ENCODE measurements at places on chromosomes 11 and 22.
A peak's percentile ranks its signal among the peaks of the same experiment; 100 is the strongest.

DNA sequence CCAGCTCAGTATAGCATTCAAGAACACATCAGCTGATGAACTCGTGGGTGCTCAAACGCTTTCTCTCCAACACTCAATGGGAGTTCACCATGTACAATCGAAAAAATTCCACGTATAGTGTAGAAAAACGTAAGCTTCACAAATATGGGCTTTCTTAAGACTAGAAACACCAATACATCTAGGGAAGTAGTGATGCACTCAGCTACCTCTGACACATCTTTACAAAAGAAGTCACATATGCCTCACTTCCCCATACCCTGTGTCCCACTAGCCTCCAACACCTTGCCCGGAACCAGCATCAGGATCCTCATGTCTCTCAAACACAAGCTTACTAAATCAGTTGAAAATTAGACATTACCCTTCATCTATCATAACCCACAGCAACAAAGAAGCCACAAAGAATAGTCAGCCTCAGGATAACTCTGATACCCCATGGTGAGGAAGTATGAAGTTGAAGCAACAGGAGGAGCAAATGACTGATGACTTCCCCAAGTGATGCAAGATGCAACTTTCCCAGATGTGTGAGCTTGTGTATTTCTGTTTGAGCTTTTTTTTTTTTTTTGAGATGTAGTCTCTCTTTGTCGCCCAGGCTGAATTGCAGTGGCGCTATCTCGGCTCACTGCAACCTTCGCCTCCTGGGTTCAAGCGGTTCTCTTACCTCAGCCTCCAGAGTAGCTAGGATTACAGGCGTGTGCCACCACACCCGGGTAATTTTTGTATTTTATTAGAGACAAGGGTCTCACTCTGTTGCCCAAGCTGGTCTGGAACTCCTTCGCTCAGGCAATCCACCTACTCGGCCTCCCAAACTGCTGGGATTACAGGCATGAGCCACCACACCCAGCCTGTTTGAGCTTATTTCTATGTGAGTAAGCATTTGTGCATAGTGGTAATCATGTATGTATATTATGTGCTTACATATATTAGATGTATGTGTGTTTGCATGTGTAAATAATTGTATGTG lies 8.5 kb upstream of the DENND5A start:
- no peak for DNase-seq

DNA sequence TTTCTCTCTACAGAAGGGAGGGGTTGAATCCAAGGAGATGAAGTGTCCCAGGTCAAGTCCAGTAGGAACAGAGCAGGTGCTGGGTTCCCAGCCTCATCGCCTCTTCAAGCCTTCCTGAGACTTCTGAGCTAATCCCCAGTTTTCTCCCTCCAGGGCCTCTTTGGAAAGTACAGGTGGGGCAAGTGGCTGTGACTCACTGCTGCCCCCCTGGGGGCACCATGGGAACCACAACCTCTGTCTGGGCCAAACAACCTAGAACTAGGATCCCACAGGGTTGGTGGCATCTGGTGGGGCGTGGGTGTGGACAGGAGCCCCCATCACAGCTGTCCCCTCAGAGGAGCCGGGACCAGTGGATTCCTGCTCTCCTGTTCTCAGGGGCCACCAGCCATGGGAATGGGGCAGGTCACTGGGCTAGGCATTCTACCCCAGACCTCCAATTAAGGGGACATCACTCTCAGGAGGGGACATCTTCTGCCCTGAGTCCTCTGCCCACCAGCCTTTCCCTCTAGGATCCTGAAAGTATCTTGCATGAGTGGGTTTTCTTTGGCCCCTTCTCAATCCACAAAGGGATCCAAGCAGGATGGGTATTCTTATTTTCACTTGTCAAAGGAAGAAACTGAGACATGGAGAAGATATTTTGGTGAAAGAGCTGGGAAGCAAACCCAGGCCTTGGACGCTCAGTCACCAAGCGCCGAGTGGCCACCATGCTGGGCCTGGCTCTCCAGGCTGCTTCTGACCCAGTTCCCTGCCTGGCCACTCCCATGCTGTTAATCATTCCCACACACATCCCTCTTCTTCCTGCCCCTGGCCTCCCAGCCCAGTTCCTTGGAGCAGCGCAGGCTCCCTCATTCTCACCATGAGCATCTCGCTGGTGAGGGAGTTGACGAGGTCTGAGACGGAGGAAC lies 23.8 kb downstream of the LRRC10B start:
- DNase-seq: peak; percentile 10

GRCh38 chr22:45526768-45527360 lies 24.2 kb downstream of the FBLN1 start:
- DNase-seq: no peak

DNA sequence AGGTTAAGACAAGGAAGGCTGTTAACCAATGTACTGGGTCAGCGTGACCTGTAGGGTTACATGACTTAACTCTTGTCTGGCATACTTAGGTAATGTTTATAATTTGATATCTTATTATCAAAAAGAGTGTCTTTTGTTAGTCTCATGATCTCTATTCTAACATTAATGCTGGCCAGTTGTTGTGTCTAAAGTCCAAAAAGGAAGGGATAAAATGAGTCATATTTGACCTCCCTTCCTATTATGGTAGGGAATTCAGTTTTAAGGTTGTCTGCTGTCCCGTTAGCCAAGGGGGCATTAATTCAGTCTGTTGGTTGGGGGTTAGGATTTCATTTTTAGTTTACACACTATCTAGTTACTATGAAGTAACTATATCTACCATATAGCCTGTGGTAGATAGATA lies 364.0 kb downstream of the GRM5 start:
- no peak for DNase-seq

GRCh38 chr11:3932698-3933097 lies 77.2 kb downstream of the STIM1 start:
- no peak for DNase-seq

GRCh38 chr11:109443052-109443451 lies 21.1 kb downstream of the C11orf87 start:
- no peak for DNase-seq

DNA sequence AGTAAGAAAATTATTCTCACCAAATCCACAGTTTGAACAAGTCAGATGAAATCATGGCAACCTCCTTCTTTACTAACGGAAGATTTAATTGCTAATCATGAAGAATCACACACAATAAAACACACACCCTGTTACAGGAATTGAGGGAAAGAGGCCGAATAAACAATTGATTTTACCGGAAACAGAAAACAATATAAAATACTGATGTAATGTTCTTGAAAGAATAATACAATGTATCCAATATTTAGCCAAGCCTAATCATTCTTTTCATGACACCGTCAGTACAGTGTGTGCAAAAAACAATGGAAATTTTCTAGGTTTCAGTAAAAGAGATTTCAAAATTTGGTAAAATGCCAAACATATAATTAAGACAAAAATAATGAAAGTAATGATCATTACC lies 23.4 kb downstream of the ASRGL1 start:
- DNase-seq: no peak

- DNase-seq: no peak
Observed at GRCh38 chr22:46064228-46064965, 85.9 kb upstream of the PPARA start.

DNA sequence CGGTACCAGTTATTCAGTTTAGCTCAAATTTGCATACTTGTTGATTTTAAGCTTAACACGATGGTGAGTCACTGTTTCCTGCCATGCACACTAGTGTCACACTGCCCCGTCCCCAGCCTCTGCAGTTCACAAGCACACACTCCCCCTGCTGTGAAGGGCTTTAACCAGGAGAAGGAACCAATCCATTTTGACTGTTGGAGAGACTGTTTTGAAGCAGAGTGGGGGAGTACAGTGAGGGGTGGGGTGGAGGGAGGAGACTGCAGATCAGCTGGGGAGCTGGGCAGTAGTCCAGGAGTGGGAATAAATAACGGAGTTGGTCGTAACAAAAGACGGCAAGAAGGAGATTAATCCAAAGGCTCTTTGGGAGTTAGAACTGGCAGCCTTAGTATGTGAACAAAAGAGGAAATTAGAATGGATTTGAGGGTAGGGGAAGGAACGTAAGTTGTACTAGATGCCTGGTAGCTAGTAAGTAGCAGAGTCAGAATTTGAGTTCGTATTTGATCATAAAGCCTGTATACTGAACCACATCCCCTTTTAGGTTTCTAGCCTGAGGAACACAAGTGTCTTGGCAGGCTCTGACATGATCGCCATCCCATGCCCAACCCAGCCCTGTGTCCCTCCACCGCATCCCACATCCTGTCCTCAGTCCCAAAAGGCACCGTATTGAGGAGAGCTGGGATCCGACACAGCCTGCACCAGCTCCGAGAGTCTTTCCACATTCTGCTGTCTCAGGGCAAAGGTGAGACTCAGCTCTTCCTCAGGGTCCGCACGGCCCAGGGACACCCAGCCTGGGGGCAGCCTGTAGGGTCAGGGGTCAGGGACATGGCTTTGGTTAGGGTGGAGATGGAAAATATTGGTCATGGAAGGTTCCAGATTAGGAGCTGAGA lies 862 bp downstream of the TPP1 start:
- peak; percentile 31 for DNase-seq

- DNase-seq: no peak
Observed at GRCh38 chr22:26891429-26891828, 234.0 kb downstream of the MIAT start.

DNA sequence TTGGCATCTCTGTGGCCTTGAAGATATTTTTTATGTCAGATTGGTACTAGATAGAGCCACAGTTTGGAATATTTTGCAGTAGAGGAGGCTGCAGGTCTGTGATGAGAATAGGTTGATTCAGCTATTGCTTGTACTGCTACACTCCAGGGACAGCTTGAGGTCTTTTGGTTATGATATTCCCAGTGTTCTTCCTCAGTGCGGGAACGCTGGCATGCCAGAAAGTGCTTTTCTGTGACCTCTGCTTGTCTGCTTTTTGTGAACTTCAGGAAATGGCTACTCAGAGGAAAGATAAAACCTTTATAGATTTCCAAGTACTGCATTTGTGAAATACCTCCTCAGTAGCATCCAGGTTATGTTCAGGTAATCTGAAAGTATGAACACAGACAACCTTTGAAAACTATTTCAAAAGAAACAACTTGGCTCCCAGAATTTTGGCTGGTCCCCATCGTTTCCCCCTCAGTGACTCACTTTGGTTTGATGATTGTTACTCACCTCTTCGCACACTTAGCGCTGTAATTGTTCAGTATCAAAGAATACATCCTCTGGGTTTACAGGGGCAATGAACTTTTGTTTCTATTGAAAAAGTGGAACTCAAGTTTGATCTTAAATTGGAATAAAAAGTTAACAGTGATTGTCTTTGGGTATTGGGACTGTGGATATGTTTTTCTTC lies 191.4 kb downstream of the HIPK3 start:
- DNase-seq: no peak

DNA sequence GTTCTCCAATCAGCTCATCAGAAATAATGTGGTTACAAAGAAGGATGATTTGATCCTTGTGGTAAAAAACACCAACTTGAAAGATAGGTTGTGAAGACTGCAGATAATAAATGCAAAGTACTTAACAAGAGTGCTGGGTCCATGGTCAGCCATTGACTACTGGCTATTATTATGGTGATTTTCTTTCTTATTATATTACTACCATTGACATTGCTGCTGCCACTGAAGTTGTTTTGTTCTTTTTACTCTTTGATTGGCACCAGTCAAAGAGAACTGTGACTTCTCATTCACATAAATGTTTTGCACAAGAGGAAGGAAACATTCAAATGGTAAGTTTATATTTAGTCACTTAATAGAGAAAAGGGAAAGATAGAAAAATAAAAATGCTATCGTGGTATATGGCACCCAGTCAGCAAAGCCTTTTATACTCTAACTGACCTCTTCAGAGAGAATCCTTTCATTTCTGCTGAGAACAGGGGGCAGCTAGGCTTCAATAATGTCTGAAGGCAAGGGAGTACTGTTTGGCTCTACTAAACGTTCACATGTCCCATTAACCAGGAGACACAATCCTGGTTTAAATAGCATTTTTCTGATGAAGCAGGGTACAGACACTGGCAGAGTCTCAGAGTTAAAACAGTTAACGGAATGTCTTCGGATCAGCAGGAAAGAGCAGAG lies 64.8 kb downstream of the LRRC4C start:
- DNase-seq: no peak

DNA sequence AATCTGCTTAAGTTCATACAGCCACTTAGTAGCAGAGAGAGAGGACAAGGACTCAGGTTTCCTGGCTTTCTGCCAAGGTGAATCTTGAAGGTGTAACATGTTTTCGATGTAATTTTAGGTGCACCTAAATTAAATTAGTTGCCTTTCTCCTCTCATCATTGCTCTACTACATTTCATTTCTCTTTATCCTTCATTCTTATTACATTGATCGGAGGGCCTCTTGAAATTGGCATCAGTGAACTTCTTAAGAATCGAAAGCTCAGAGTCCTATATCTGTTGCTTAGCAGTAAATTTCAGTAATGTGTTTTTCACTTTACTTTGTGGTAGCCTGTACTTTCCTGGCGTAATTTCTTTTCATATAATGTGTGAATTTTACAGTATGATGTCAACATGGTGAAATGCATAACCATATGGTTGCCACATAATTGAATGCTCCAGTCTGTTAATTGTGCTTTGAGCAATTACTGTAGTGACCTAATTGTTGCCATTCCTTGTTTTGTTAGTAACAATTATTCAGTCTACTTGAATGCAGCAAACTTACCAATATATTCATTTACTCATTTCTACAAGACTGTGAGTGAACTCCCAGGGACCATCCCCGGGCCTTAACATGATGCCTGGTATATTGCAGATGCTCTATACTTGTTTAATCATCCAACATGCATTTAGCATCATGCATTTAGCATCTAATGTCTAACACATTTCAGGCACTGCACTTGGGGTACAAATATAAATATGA lies 138.1 kb downstream of the MAML2 start:
- DNase-seq: no peak

- no peak for DNase-seq
Observed at GRCh38 chr11:127274328-127274676, 273.7 kb upstream of the KIRREL3 start.

DNA sequence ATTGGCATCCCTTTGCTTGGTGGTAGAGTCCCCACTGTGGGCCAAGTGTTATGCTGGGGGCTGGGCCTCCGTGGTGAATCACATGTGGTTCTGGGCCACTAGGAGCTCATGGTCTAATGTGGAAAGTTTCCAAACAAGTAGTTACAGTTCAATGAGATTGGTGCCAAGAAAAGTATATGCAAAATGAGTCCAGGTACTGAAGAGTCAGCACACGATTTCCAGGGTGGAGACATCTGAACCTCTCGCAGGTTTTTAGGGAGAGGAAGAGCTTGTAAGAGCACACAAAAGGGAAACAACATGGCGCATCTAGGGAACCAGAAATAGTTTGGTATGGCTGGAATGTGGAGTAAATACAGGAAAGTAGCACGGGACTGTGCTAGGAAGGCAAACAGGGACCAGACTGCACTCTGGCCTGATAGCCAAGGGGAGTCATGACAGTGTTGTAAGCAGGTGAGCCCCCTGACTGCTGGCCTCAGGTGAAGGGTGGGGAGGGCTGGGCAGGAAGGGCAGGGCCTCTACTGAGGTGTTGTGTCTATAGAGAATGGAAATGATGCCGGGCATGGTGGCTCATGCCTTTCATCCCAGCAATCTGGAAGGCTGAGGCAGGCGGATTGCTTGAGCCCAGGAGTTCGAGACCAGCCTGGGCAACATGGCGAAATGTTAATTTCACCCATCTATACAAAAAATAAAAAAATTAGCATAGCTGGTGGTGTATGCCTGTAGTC lies 12.6 kb downstream of the POLR2F start:
- DNase-seq: no peak

Measured in stimulated activated CD8-positive, alpha-beta memory T cell treated with anti-CD3 and anti-CD28 coated beads, Interleukin-7, amount 100 ng/mL, for 1 hour (primary cell).